NCI-H345 (cell line): ENCODE measurements at places on chromosomes 11 and 22.
A peak's percentile ranks its signal among the peaks of the same experiment; 100 is the strongest.

GRCh38 chr11:32935462-32936029, 42.9 kb downstream of the QSER1 start:
- no peak for DNase-seq

DNA sequence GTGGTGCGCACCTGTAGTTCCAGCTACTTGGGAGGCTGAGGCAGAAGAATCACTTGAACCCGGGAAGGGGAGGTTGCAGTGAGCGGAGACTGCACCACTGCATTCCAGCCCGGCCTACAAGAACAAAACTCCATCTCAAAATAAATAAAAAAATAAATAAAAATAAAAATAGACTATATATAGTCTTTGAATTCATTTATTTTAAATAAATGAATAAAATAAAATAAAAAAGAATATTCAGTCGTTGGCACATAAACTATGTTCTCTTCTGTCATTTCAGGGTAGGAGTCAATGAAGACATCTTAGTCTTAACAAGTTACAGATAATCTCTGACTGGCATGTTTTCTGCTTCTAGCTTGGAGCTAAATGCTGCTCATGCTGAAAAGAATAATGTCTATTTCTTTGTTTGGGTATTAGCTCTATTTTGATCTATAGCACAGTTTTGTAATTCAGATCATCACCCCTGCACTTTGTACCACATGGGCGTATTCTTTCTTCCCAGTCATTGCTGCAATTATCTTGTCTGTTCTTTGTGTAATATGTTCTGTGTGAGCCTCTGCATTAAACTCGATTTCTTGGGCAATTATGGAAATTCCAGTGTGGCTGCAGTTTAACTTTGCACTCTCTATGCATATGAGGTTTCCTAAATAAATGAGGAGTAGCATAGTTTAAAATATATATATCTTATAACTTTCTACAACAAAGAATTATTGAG, 1.4 kb upstream of the MS4A14 start:
- no peak for DNase-seq

- DNase-seq, result peak; percentile 52
Observed at GRCh38 chr22:46149512-46150033, 753 bp upstream of the PPARA start.

- no peak for DNase-seq
Observed at GRCh38 chr11:74932797-74933196, 16.1 kb downstream of the XRRA1 start.

GRCh38 chr11:103939694-103940093, 96.7 kb upstream of the DDI1 start:
- no peak for DNase-seq

DNA sequence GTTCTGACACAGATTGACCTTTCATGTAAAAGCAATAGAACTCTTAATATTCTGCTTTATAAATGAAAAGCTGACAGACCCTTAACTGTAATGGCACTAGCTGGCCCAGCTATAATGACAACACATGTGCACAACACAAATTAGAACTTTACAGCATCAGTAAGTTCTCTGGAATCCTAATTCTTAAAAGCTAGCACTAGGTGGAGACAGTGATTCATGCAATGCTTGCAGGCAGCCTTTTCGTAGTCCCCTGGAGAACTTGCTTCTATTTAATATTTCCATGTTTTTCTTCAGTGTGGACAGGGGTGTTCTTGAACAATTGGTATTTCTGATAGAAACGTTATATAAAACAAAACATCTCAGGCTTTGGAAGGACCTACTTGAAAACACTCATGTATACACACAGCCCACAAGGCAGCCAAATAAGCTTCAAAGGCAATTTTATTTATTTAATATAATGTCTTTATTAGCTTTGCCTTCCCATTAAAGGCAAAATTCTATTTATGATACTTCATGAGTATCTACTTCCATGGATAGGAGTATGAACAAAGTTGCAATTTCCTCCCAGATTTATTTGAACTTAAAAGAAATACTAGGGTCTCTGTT, 374.3 kb upstream of the MPPED2 start:
- DNase-seq, result peak; percentile 33

DNA sequence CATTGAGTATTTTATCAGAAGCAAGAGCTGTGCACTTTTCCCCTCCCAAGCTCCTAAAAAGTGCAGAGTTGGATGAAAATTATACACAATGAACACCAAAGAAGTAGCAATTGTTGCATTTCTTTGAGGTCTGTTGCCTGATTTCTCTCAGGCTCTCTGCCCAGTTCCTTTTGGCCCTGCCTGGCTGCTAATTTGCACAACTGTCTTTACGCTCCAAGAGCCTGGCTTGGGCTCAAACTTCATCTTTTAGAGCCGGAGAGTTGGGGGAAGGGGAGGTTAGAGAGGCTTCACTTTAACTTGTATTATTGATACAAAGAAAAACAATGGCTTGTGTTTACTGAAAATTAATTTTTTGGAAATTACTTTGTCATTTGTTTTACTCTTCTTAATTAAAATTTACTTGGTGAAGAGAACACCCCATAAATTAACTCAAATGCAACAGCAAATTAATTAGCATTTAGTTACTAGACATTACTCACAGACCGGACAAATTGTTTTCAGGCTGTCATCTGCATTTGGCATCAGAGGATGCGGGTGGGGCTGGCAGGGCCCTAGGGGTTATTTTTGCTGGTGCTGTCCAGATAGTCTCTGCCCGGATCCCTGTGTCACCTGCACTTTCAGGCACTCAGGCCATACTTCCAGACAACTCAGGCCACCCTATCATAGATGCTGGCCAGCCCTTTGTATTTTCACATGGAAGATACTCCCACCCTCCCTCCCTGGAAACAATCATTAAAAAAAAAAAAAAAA, 407.3 kb downstream of the NXPE2 start:
- DNase-seq, result no peak

DNA sequence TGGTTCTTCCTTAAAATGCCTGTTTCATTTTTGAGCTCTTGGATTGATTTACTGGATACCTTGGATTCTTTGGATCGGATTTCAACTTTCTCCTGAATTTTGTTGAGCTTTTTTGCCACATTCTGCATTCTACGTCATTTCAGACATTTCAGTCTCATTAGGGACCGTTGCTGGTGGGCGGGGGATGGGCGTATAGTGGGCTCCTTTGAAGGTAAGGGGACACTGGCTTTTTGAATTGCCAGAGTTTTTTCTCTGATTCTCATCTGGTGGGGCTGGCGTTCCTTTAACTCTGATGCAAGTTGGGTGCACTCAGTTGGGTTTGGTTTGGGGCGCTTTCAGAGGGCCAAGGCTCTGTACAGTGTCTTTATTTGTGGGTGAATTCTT, 216.5 kb downstream of the DYNC2H1 start:
- DNase-seq, result no peak

GRCh38 chr22:50306753-50307749, at the start of gene PLXNB2:
TSS of gene PLXNB2 (minus strand) at chr22:50307646. CDS start at chr22:50290584, 17,062 bp downstream.
- DNase-seq, result peak; percentile 78

DNA sequence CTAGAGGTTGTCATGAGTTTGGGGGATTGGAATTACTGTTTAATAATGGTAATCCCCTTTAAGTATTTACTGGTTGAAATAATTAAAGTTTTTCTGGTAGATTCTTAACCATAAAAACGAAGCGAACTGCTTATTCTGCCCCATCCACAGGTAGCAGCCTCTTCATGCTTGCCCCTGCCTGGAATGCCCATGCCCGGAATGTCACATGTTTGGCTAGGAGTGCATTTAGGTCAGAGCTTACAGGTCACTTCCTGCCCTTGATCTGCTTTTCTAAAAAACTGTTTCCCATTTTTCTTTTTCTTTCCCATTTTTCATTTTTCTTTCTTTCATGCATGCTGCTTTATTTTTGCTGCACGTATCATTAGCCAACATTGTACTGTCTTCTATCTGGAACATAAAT, 69.1 kb downstream of the YAP1 start:
- DNase-seq, result no peak

GRCh38 chr11:20208622-20209111, 48.4 kb upstream of the DBX1 start:
- no peak for DNase-seq

GRCh38 chr11:84173078-84173477, 886.9 kb upstream of the CCDC90B start:
- no peak for DNase-seq

DNA sequence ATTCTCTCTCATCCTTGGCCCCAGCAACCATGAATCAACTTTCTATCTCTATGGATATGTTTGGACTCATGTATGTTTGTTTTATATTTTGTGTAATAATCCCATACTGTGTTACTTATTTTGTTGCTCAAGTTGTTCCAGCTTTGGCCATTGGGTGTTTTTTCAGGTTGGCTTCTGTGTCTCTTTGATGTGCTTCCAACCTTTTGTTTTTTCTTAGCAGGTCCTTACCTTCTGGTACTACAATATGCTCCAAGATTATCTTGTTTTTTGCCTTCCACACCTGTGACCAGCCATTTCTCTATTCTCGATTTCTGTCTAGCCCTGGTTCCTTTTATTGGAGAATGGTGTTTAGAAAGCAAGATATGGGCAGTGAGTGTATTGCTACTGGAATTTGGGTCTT, 14.2 kb downstream of the GVQW3 start:
- no peak for DNase-seq

GRCh38 chr22:27387561-27387960, 414.0 kb downstream of the MN1 start:
- DNase-seq, result no peak

GRCh38 chr11:111526501-111526900, 11.9 kb downstream of the HOATZ start:
- no peak for DNase-seq

- DNase-seq, result no peak
Observed at GRCh38 chr11:73747762-73748161, 13.1 kb downstream of the RAB6A start.

- DNase-seq, result peak; percentile 48
Observed at GRCh38 chr22:41746567-41747400, 47.5 kb downstream of the MEI1 start.

DNA sequence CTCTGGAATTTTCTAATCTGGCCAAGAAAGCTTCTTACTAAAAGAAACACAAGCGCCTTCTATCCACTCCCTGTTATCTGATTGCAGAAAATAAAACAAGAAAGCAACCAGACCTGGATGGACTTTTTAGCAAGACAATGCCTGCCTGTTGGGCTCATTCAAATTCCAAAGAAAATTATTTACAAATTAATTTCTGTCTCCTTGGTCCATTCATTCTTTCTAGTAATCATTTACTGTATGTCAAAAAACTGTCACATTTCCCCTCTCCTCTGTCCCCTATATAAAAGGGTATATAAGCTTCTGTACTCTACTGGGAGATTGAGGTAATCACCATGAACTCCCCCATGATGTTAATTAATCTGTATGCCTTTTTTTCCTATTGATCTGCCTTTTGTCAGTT, 279.9 kb downstream of the DLG2 start:
- DNase-seq, result no peak

- no peak for DNase-seq
Observed at GRCh38 chr11:69027704-69028372, 14.8 kb upstream of the MRGPRF start.

DNA sequence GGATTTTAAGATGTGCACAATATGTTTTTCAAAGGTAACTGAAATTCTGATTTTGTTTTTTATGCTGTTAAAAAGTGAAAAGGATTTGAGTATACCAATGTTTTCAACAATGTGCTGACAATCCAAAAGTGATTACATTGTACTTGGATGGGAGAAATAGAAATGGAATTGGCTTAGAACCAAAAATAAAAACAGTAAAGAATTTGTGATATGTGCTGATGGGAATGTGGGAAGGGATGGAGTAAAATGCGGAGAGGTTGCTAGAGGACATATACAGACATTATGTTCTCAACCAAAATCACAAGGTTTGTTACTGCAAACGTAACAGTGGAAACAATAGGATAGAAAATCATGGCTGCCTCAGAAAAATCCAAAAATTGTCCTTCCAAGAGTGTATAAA, 279.3 kb upstream of the TENM4 start:
- DNase-seq, result no peak

DNA sequence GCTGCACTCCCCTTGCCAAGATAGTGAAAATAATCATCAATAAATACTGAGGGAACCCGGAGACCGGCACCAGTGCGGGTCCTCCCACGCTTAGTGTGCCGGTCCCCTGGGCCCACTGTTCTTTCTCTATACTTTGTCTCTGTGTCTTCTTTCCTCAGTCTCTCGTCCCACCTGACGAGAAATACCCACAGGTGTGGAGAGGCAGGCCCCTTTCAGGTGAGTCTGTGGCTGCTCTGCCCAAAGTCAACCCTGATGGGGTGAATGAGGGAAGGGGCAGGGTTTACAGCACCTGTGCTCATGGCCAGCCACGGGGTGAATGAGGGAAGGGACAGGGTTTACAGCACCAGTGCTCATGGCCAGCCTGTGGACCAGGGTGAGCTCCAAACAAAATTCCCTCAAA, 4.7 kb downstream of the BET1L start:
- DNase-seq, result no peak

- DNase-seq, result no peak
Observed at GRCh38 chr11:109641549-109641948, 219.6 kb downstream of the C11orf87 start.

DNA sequence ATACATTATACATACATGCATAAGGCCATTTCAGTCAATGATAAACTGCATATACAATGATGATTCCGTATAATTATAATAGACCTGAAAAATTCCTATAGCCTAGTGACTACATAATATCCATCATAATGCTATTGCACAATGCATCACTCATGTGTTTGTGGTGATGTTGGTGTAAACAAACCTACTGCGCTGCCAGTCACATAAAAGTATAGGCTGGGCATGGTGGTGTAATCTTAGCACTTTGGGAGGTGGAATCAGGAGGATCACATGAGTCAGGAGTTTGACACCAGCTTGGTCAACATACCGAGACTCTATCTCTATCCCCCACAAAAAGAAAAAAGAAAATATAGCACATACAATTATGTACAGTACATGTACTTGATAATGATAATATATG, 163.7 kb upstream of the DDI1 start:
- no peak for DNase-seq

DNA sequence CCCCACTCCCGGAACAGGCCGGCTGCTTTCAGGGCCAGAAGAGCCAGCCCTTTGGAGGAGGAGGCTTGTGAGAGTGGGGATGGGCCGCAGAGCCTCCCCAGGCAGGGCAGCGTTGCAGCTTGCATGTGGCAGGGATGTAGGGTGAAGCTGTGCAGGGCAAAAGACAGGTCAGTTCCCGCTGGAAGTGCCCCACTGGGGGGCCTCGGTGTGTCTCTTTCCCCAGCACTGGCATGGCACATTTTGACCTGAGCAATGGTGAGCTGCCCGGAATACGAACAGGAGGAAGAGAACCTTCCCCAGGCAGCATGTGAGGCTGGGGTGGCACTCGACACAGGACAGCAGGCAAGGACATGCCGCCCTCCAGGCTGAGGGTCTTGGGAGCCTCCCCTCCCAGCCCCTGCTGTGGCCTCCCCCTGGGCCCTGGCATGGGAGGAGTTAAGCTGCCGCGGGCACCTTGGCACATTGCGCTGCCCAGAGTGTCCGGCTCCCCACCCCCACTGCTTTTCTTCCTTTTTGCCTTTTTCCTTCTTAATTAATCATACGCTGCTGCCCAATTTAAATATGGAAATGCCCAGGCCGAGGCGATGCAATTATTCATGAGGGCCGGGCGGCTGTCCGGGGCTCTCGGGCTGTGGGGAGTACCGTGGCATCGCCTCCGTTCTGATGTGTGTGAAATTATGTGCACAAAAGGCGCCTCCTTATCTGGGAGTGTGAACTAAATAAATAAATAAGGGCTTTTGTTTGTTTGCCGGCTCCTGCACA, 76.0 kb upstream of the WNT7B start:
- peak; percentile 73 for DNase-seq
